ENCODE measurements at places on chromosomes 2 and 18. TPM values are rescaled to one million over a fixed set of nuclear protein-coding genes. Genes with fewer than 3 reads are reported as not detected.
A peak's percentile ranks its signal among the peaks of the same experiment; 100 is the strongest.

Gene LONRF2
- total RNA-seq = 0.10 TPM

Gene PPP1R1C
- not detected for total RNA-seq

Gene ATP6V1B1
- not detected for total RNA-seq

Gene CAB39
- 149 TPM for total RNA-seq

Gene RIT2
- not detected for total RNA-seq

Gene TMEM178A
- 1.9 TPM for total RNA-seq

Gene HPCAL1
- 52.0 TPM for total RNA-seq

Gene EMX1
- 0.50 TPM for total RNA-seq

Gene AMER3
- not detected for total RNA-seq

Gene CENPA
- 40.9 TPM for total RNA-seq

- no peak overlapping the region for H3K4me3 ChIP-seq
- H3K36me3 ChIP-seq = no peaks in the 10 kb centered on the region
- H3K27ac ChIP-seq = no peak overlapping the region
- no peak for DNase-seq
Measured at GRCh38 chr18:76452357-76452756, 42.7 kb downstream of the ZNF516 start.

DNA sequence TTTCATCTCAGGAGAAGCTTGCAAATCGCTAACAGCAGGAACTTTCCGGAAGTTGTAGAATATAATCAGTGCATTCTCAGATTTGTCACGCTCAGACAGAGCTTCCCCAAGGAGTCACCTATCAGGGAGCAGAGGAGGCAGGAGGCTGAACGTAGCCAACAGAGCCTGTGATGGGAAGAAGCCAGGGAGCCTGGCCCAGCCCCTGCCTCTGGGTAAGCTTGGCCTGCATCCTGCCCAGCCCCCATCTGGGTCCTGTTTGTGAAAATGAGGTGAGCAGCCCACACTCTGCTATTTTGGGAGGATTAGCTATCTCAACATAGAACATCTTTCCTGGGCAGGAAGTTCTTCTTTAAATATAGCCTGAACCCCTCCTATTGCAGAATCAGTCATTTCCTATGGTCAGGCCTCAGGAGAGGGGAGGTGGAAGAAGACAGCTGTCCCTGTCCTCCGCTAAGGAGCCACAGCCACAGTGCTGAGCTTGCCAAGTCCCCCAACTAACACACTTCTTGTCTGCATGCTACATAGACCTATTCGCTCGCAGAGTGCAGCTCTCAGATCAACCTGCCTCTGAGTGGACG, 19.2 kb upstream of the PKDCC start:
- no peaks in the 10 kb centered on the region for H3K4me1 ChIP-seq
- peaks cover 49% of the 10 kb centered on the region for H3K27me3 ChIP-seq
- H3K27ac ChIP-seq = no peak overlapping the region
- no peak overlapping the region for H3K4me3 ChIP-seq
- DNase-seq = no peak

DNA sequence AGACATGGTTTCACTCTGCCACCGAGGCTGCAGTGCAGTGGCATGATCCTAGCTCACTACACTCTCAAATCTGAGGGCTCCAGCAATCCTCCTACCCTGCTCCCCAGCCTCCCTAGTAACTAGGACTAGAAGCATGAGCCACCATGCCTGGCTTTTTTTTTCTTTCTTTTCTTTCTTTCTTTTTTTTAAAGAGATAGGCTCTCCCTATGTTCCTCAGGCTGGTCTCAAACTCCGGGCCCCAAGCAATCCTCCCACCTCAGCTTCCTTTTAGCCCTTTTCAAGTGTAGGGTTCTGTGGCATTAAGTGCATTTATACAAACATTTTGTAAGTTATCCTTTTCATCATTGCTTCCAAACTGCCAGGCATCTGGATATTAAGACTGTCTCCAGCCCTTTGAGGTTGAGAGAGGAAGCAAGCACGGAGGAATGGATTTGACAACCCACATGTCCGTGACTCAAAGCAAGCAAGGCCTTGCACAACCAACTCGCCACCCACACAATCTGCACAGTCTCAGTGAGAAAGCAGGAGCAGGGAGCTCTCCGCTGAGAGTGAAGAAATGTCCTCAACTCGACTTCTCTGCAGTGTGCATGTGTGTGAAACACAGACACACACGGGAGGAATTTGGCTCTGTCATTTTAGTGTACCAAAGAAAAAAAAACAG, 65.6 kb downstream of the ATP8B1 start:
- no peaks in the 10 kb centered on the region for H3K27me3 ChIP-seq
- no peaks in the 10 kb centered on the region for H3K4me1 ChIP-seq
- no peak overlapping the region for H3K27ac ChIP-seq

- no peak overlapping the region for H3K27ac ChIP-seq
- H3K27me3 ChIP-seq = peaks cover 14% of the 10 kb centered on the region
- peak; percentile 84 for DNase-seq
- H3K4me3 ChIP-seq = no peak overlapping the region
- H3K36me3 ChIP-seq = peaks cover 2% of the 10 kb centered on the region
Measured at GRCh38 chr2:231677632-231678104, 30.7 kb upstream of the PTMA start.

DNA sequence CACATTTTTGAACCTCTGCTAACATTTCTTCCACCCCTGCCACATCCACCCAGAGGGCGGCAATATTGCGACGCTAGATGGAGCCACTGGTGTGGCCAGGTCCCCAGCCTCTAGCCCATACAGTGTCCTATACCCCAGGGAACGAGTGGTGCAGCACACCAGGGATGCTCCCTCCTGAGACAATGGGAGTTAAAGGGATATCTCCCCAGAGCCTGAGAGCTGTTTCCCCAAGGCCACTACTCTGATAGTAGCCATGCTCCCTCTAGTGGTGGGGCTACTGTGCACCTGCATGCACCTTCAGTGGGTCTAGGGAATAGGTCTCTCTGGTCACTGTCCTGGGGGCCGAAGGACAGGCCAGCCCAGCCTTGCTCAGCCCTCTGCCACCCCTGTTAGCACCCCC, 336.4 kb upstream of the FSHR start:
- H3K36me3 ChIP-seq = no peaks in the 10 kb centered on the region
- no peaks in the 10 kb centered on the region for H3K27me3 ChIP-seq
- DNase-seq = no peak
- no peak overlapping the region for H3K4me3 ChIP-seq
- no peaks in the 10 kb centered on the region for H3K4me1 ChIP-seq
- no peak overlapping the region for H3K27ac ChIP-seq

GRCh38 chr2:232633413-232634205, at the start of gene EFHD1:
TSS of gene EFHD1 (plus strand) at chr2:232633604. CDS start at chr2:232633705, 101 bp downstream.
- H3K36me3 ChIP-seq = no peaks in the 10 kb centered on the region
- peak within 1 kb of the TSS; percentile 73 for H3K4me3 ChIP-seq
- peak; percentile 62 for DNase-seq
- H3K27me3 ChIP-seq = peaks cover 53% of the 10 kb centered on the region
- peaks cover 5% of the 10 kb centered on the region for H3K4me1 ChIP-seq

- H3K27me3 ChIP-seq = no peaks in the 10 kb centered on the region
- no peak for DNase-seq
- H3K27ac ChIP-seq = no peak overlapping the region
- H3K4me3 ChIP-seq = no peak overlapping the region
Measured at GRCh38 chr2:209523867-209524266, 100.0 kb downstream of the MAP2 start.

- H3K36me3 ChIP-seq = peaks cover 3% of the 10 kb centered on the region
- H3K27ac ChIP-seq = no peak overlapping the region
- no peak overlapping the region for H3K4me3 ChIP-seq
- H3K27me3 ChIP-seq = peaks cover 5% of the 10 kb centered on the region
- no peak for DNase-seq
- H3K4me1 ChIP-seq = no peaks in the 10 kb centered on the region
Measured at GRCh38 chr2:84223191-84223590, 235.9 kb downstream of the SUCLG1 start.

- H3K27ac ChIP-seq = no peak overlapping the region
- no peaks in the 10 kb centered on the region for H3K27me3 ChIP-seq
- no peak for DNase-seq
Measured at GRCh38 chr2:129024796-129025195, 706.1 kb upstream of the HS6ST1 start.

DNA sequence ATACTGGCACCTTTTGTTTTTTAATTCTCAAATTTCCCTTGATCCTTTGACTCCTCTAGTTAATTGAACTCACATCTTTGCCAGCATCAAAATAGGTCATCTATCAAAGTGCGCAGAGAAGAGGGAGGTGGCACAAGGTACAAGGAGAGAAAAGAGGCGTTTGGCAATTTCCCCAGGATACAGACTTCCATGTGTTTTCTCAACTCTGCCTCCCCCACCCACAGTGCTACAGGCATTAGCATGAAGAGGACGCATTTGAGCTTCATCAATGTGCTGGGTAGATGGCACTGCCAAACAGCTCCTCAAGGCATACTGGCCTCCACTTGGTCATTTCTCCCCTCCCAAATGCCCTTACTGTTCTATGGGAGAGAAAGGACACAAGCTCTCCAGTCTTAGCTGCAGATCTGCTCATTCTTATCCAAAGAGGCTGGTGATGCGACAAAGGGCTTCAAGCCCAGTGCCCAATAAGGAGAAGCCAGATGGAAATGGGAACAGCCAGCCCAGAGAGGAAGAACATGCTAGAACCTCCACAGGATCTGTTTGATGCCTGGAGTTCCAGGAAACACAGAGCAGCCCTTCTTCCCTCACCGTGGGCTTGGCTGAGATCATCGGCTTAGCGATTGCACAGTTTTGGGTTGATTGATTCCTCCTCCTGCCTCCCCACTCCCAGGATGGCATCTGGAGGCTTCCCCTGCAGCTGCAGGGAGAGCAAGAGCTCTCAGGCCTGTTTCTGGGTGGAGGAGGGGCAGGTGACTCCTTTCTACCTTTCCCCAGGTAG, 144.7 kb upstream of the SMAD2 start:
- H3K36me3 ChIP-seq = no peaks in the 10 kb centered on the region
- H3K27ac ChIP-seq = no peak overlapping the region
- no peak for DNase-seq
- H3K4me3 ChIP-seq = no peak overlapping the region

DNA sequence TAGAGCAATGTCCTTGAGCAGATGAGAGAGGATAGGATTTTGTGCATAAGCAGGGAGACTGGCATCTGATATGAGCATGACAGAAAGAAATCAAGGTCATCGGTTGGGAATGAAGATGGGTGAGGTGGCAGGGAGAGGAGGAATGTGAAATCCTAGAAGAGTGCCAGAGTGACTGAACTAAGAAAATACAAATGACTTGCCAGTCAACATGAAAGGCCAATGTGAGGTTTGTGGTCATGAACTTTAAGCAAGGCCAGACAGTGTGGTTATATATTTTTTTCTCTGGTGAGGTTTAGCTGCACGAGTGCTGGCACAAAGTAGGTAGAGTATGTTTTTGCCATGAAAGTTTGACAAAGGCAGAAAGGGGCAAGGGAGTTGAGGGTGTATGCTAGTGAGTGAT, 21.2 kb downstream of the QPCT start:
- H3K4me1 ChIP-seq = no peaks in the 10 kb centered on the region
- H3K27me3 ChIP-seq = peaks cover 45% of the 10 kb centered on the region
- peak; percentile 20 for DNase-seq
- H3K27ac ChIP-seq = no peak overlapping the region

GRCh38 chr18:59400407-59400806, 41.3 kb upstream of the LMAN1 start:
- H3K4me1 ChIP-seq = peaks cover 14% of the 10 kb centered on the region
- no peak for DNase-seq
- no peak overlapping the region for H3K4me3 ChIP-seq
- peaks cover 21% of the 10 kb centered on the region for H3K27me3 ChIP-seq

- DNase-seq = no peak
- H3K36me3 ChIP-seq = no peaks in the 10 kb centered on the region
Measured at GRCh38 chr2:175136334-175137215, 31.4 kb downstream of the ATF2 start.

- no peaks in the 10 kb centered on the region for H3K4me1 ChIP-seq
- no peak for DNase-seq
- H3K27ac ChIP-seq = no peak overlapping the region
- no peaks in the 10 kb centered on the region for H3K36me3 ChIP-seq
- H3K27me3 ChIP-seq = no peaks in the 10 kb centered on the region
Measured at GRCh38 chr18:8084160-8084559, 517.0 kb downstream of the PTPRM start.

DNA sequence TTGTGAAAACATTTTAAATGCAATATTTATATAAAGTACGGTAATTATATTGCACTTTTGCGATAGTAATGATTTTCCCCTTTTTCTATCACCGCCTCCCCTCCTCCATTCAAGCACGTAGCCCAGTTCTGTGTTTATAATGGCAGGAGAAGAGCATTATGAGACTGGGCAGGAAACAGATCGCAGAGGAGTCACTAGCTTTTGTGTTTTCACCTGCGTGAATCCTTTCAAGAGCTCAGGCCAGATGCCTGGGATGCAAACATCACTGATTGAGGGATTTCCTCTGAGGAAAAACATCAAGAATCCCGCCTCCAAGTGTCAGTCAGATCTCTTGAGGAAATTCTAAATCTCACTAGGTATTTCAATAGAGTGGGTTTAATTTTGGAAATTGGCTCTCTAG, 178.4 kb upstream of the FN1 start:
- no peak for DNase-seq
- H3K4me1 ChIP-seq = peaks cover 1% of the 10 kb centered on the region
- no peak overlapping the region for H3K4me3 ChIP-seq
- peaks cover 17% of the 10 kb centered on the region for H3K27me3 ChIP-seq
- H3K27ac ChIP-seq = no peak overlapping the region

GRCh38 chr2:118577202-118577601, 270.2 kb downstream of the EN1 start:
- DNase-seq = no peak
- H3K27me3 ChIP-seq = peaks cover 16% of the 10 kb centered on the region
- H3K4me3 ChIP-seq = no peak overlapping the region
- no peak overlapping the region for H3K27ac ChIP-seq
- no peaks in the 10 kb centered on the region for H3K36me3 ChIP-seq
- no peaks in the 10 kb centered on the region for H3K4me1 ChIP-seq

GRCh38 chr2:199382091-199382490, 75.6 kb downstream of the SATB2 start:
- no peak overlapping the region for H3K4me3 ChIP-seq
- H3K36me3 ChIP-seq = no peaks in the 10 kb centered on the region
- no peaks in the 10 kb centered on the region for H3K4me1 ChIP-seq
- DNase-seq = no peak
- H3K27ac ChIP-seq = no peak overlapping the region
- peaks cover 20% of the 10 kb centered on the region for H3K27me3 ChIP-seq

- no peak overlapping the region for H3K27ac ChIP-seq
- no peak overlapping the region for H3K4me3 ChIP-seq
- H3K27me3 ChIP-seq = no peaks in the 10 kb centered on the region
- DNase-seq = no peak
- no peaks in the 10 kb centered on the region for H3K4me1 ChIP-seq
Measured at GRCh38 chr2:824954-825353, 125.7 kb upstream of the SNTG2 start.

- no peak overlapping the region for H3K4me3 ChIP-seq
- H3K27me3 ChIP-seq = no peaks in the 10 kb centered on the region
- H3K27ac ChIP-seq = no peak overlapping the region
Measured at GRCh38 chr2:3962719-3963118, 259.3 kb downstream of the DCDC2C start.

GRCh38 chr2:143629340-143629739, 500.1 kb downstream of the ARHGAP15 start:
- DNase-seq = no peak
- H3K27ac ChIP-seq = no peak overlapping the region
- H3K36me3 ChIP-seq = peaks cover 46% of the 10 kb centered on the region
- H3K27me3 ChIP-seq = no peaks in the 10 kb centered on the region
- H3K4me1 ChIP-seq = peaks cover 11% of the 10 kb centered on the region
- H3K4me3 ChIP-seq = no peak overlapping the region

GRCh38 chr18:39415471-39415870, 1849.9 kb upstream of the CELF4 start:
- peaks cover 3% of the 10 kb centered on the region for H3K36me3 ChIP-seq
- H3K4me1 ChIP-seq = peaks cover 12% of the 10 kb centered on the region
- no peak for DNase-seq
- H3K27ac ChIP-seq = no peak overlapping the region
- H3K27me3 ChIP-seq = no peaks in the 10 kb centered on the region
- no peak overlapping the region for H3K4me3 ChIP-seq

GRCh38 chr2:223262946-223263345, 211.0 kb downstream of the KCNE4 start:
- H3K4me3 ChIP-seq = no peak overlapping the region
- DNase-seq = no peak
- no peak overlapping the region for H3K27ac ChIP-seq
- H3K27me3 ChIP-seq = no peaks in the 10 kb centered on the region
